D721Med (cell line): ENCODE measurements at places on chromosomes 6 and 20.

DNA sequence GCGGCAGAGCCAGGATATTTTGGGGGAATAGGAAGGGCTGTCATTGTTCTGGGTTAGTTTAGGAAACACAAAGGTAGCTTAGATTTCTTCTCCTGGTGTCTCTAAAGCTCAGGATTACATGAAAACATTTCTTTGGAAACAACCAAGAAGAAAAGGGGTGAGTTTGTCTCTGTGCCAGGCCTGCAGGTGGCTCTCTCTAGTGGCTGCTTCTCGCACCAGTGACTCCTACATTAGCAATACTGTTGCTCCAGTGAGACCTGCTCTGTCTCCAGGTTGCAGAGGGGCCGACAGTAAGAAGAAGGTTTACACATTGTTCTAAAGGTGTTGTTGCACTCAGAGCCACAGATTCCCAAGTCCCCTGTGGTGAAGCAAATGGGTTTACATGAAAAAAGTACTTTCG, 104.6 kb upstream of the GLP1R start:
- no peak for DNase-seq

- DNase-seq = no peak
Measured at GRCh38 chr6:315921-316752, 23.9 kb downstream of the DUSP22 start.

DNA sequence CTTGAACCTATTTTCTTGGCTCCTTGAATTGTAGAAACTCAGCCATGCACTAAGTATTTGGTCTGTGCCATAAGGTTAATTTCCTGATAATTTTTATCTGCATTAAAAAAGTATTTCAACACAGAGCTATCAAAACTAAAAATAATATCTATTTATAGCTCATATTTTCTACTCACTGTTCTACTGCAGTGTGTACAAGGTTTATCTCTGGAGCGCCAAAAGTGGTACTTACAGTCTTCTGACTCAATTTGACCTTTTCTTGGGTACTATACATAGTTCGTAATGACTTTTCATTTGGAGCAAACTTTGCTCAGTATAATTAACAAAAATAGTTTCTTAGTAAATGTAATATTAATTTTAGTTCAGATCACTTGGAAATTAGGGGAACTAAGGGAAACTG, 69.2 kb downstream of the IRAK1BP1 start:
- DNase-seq = no peak

GRCh38 chr6:64325093-64325492, 689.5 kb downstream of the PHF3 start:
- no peak for DNase-seq

- DNase-seq = no peak
Measured at GRCh38 chr6:107708435-107708834, 115.7 kb downstream of the SCML4 start.

DNA sequence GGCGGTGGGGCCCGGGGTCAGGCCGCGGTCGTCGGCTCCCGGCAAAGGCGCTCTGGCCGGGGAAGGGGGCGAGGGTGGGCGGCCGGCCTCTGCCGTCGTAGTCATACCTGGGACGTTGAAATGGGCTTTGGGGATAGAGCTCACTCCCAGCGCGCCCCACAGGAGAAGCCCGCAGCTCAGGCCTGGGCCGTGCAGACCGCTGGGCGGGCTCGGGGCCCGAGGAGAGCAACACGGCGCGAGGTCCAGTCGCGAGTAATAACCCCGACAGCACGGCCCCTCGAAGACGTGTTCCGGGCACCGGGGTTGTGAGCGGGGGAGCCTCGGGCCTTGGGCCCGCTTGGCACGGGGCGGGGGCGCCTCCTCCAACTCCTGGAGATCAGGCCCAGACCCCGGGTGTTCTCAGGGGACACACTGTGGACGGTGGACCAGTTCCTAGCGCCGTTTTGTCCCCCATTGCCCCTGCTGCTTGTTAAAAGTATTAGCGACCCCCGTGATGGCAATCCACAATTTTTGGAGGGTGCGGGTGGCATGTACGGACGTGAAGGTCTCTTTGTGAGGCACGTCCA, 10.9 kb downstream of the FOXC1 start:
- DNase-seq = no peak

GRCh38 chr6:170280689-170281045, 10.2 kb downstream of the DLL1 start:
- no peak for DNase-seq
